ENCODE measurements at places on chromosomes 12 and 14. TPM values are rescaled to one million over a fixed set of nuclear protein-coding genes. Genes with fewer than 3 reads are reported as not detected.

DNA sequence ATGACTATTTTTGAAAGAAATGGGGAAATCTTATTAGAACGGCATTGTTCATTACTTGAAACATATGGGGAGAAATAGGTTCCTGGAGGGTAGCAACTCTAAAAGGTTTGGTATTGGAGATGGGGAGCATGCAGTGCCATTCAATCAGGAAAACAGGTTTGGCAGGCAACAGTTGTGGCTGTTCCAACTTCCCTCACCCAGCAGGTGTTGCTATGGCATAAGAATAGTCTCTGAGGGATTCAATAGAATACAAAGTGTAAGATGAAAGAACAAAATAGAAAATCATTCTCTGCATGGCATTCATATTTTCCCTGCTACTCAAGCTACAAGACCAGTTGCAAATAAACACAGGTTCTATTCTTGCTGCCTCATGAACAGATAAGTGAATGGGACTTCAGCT is 393.3 kb upstream of the RPL10L start:
- DNase-seq = peak; percentile 9

- peak; percentile 59 for DNase-seq
Measured at GRCh38 chr12:51678086-51678724, 87.2 kb downstream of the SCN8A start.

GRCh38 chr12:26918321-26919215 is 19.2 kb downstream of the INTS13 start:
- DNase-seq = no peak

- peak; percentile 83 for DNase-seq
Measured at GRCh38 chr14:94571950-94572349, 9.3 kb upstream of the SERPINA5 start.

The PTGDR gene
- not detected for total RNA-seq

DNA sequence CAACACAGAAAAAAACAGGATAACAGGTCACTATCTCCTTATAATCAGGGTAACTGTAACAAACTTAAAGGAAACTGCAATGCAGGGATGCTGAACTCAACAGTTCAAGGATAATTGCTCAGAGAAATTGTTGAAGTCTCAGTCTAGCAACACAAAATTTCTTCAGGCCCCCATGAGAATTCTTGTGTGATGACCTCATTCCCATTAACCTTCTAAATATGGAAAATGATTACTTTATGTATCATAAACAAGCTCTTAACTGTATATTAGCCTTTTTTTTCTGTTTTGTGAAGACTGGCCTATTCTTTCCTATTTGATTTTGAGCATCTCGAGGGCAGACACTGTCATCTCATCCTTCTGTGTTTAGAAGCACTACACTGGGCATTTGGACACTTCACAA is 47.1 kb downstream of the IGF1 start:
- DNase-seq = no peak

GRCh38 chr14:65003394-65003793 is 16.7 kb downstream of the FNTB start:
- DNase-seq = no peak

Data from renal cortical epithelial cell (primary cell).